ENCODE measurements at places on chromosomes 11 and 22.

GRCh38 chr11:128299132-128299726 lies 288.1 kb downstream of the ETS1 start:
- peak; percentile 32 for DNase-seq

GRCh38 chr11:59197991-59198390 lies 14.7 kb downstream of the MPEG1 start:
- DNase-seq, result no peak

DNA sequence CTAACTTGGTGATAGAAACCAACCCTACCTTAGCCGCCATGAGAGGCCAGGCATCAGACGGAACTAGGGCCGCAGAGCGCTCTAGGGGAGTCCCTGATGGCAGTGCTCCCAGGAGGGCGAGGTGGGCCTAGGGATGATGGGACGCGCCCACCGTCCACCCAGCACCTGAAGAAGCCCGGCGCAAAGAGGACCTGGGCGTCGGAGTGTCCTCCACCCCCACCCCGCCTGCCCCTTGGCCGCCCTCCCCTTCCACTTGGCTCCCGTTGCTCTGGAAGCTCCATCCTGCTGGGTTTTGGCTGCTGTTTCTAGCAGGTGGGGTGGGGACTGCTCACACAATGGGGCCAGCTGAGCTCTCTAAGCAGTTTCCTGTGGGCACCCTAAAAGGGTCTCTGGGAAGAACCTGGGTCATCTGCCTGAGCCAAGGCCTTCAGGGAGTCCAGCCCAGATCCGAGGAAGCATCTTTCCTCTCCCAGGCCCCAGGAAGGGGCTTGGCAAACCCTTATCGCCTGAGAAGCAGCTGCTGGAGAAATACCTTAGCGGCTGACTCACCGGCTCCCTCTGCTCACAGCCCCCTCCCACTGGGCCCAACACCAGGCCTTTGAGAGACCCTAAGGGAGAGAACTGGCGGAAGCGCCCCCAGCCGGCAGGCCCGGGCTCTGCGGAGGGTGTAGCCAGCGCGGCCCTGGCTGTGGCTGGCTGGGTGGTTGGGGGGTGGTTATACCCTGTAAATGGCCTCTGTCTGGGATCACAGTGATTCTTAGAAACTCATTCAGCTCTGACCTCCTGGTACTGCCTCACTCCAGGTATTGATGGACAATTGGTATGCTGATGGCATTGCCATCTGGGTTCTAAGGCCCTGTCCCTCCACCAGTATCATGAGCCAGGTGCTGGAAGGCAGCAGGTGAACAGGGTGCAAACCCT lies 19.3 kb downstream of the CREB3L1 start:
- DNase-seq, result peak; percentile 44

- DNase-seq, result peak; percentile 30
These were observed 12.0 kb downstream of the PPIL2 start for GRCh38 chr22:21677606-21678443.

- no peak for DNase-seq
These were observed 47.4 kb upstream of the OR4B1 start for GRCh38 chr11:48169259-48169658.

DNA sequence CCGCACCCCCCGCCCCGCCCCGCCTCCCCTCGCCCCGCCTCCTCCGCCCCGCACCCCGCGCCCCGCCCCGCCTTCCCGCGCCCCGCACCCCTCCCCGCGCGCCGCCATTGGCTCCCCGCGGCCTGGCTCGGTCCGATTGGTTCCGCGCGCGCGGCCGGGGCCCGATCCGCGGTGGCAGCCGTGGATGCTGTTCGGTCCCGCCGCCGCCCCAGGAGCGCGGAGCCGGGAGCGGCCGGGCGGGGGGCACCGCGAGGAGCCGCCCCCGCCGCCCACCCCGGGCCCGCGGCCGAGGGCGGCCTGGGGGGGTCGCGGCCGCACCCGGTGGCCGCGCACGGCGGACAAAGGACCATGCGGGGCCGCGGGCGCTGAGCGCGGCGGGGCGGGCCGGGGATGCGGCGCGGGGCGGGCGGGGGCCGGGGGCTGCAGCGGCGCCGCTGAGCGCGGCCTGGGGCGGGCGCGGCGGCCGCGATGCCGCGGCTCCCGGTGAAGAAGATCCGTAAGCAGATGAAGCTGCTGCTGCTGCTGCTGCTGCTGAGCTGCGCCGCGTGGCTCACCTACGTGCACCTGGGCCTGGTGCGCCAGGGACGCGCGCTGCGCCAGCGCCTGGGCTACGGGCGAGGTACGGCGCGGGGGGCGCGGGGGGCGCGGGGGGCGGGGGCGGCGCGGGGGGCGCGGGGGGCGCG lies at the start of gene B4GALNT4:
TSS of gene B4GALNT4 (plus strand) at position 164 of the 683 bp plus-strand sequence. CDS start at position 469, 305 bp downstream.
- DNase-seq, result peak; percentile 61
